ENCODE measurements at places on chromosomes 2 and 18.

GRCh38 chr18:48244530-48244929, 164.7 kb downstream of the ZBTB7C start:
- no peak for DNase-seq

GRCh38 chr18:70998490-70998889, 709.6 kb downstream of the SOCS6 start:
- no peak for DNase-seq

DNA sequence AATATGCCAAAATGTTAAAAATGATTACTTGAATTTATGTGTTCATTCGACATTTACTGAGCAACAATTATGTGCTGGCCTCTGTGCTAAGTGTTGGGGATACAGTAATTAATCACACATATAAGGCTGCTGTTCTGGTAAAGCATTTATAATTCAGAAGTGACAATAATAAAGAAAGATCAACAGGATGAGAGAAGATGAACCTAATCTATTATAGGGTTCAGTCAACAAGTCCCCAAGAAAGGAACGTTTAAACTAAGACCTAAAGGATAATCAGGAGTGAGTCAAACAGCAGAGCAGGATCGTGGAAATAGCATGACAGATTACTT, 60.1 kb upstream of the COX7A2L start:
- no peak for DNase-seq

DNA sequence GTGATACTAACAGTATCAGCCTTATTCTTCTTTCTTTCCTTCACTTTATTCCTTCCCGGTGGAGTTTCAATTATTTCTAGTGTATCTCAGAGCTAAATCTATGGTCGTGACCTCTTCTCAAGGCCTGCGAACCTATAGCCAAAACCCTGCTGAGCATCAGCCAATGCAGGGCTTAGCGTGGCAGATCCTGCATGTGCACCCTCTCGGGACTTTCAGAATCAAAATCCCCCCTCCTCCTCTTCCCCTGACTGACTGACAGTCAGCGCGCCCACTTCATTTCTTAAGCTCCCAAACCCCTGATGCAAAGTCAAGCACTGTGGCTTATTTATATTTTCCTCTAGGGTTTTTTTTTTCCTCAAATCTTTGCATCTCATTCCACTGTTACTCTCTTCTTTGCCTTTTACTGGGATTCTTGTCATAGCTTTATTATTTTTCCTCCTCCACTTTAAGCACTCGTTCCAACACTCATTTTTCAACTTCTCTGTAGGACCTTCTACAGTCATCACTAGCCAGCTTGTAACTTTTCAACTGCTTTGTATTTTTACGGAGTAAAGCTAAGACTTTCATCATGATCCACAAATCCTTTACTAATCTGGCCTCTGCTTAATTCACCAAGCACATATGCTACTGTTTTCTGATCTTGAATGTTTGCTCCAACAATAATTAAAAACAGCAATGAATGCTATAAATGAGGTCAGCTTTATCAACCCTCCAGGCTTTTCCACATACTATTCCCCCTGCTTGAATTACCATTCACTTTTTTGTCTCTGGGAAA, 896.5 kb upstream of the PIK3C3 start:
- DNase-seq = no peak

DNA sequence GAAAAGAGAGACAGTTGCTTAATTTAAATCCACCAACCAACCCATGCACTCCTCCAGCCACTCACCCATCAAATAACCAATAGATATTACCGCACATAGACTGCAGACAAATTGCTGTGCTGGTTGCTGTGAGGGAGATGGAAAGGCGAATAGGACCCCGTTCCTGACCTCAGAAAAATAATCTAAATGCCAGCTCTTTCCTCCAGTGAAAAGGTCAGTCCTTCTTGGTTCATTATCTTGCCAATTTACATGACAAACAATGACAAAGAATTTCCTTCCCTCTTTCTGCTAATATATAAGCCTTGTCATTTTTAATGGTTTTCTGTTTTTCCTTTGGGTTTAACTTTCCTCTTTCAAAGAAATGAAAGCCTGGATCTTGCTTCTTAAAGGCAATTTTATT, 61.6 kb downstream of the MEP1B start:
- no peak for DNase-seq

DNA sequence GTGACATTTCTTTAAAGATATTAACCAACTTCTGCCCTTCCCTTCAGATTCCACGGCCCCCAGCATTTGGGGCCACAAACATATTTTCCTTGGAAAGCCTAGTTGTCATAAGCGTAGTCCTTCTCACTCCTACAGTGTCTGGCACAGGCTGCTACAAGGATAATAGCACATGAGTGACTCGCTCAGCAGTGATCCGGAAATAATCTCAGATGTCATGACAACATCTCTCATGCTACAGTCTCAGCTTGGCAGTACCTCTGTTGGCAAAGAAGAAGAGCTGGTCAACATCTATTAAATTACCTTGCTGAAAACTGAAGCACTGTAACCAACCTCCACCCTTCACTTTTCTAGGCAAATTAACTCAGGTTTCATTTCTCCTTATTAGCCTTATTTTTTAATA, 351.7 kb downstream of the RAD51AP2 start:
- no peak for DNase-seq

- no peak for DNase-seq
Measured at GRCh38 chr2:118520246-118520645, 327.2 kb downstream of the EN1 start.

- DNase-seq = no peak
Measured at GRCh38 chr2:111706481-111707001, 177.5 kb downstream of the ANAPC1 start.

DNA sequence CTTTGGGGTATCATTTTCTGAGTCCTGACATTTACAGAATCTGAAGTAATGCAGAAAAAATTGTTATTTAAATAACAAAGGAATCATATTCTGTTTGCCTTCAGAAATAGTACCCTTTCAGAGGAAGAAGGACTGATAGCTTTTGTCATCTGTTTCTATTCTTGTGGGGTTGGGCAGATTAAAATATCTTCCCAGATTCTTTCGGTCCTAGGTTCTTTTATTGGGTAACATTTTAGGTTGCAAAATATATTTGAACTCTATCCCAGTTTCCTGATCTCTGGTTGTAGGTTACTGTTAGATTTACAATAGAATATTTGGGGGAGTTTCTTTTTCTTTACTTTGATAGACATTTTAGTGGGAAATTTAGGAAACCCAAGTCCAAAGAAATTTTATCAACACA, 550.5 kb downstream of the SPAG16 start:
- DNase-seq = no peak

DNA sequence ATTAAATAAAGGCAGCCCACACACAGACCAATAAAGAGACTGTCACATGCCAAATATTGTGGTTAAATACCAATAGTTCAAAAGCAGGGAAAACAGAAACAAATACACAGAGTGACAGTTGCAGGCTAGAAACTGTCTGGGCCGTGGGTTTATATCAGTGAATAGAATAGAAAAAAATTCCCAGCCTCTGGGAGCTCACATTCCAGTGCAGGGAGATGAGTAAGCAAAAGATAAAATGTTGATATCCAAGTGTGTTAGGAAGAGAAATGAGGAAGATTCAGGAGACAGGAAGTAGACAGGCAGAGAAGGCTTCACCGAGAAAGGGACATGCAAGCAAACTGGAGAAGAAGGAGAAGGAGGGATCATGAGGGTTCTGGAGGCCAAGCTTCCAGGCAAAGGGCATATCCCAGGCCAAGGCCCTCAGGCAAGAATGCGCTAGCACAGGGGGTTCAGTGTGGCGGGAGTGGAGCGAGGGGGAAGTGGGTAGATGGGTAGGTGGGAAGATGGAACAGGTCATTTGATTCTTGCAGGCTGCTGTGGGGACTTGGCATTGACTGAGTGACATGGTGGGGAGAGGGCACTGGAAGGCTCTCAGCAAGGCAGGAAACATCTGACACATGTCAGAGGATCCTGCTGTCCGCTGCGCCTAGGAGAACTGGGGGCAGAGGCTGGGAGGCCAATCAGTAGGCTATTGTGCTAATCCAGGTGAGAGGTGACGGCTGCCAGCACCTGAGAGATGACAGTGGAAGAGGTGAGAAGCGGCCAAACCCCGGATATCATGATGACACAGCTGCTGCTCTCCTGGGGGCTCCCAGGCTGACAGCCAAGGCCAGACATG, 89.2 kb downstream of the ZBTB7C start:
- no peak for DNase-seq

GRCh38 chr2:232981767-232982360, 31.2 kb downstream of the NGEF start:
- no peak for DNase-seq

GRCh38 chr2:51013079-51013932, 18.6 kb downstream of the NRXN1 start:
- DNase-seq = no peak

GRCh38 chr18:10274301-10274700, 180.1 kb upstream of the APCDD1 start:
- DNase-seq = no peak

GRCh38 chr2:10647441-10647840, 42.3 kb downstream of the NOL10 start:
- no peak for DNase-seq

DNA sequence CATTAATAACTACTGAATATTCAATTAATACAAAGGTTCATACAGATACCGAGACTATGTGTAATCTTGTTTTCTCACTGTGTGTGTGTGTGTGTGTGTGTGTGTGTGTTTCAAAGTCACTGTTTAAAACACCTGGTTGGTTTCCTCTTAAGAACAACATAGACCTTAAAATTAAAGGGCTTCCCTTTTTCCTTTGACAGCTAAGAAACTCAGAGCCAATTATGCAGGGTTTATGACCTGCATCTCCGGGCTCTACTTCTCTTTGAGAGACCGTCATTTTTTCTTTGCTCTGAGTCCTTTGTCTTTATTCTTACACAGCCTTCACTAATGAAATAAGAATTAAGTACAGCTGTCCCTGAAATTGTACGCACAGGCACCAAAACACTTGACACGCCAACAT, 145.6 kb downstream of the HDAC4 start:
- DNase-seq = no peak

DNA sequence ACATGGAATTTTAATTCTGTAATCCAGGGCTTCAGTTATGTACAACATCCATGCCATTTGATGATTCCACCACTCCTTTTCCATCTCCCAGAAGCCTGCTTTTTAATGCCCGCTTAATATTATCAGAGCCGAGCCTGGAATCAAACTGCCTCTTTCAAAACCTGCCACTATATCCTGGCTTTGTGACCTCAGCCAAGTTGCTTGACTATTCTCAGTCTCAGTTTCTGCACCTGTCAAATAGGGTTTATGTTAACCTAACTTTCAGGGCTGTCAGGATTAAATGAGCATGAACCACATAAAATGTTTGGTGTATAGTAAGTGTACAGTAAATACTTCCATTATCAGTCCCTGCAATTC, 108.7 kb downstream of the XRCC5 start:
- no peak for DNase-seq

GRCh38 chr18:22286585-22286984, 117.2 kb downstream of the GATA6 start:
- no peak for DNase-seq

GRCh38 chr18:5395860-5396448, 100.4 kb upstream of the ZBTB14 start:
- DNase-seq = no peak

GRCh38 chr2:120703330-120703994, 32.2 kb upstream of the GLI2 start:
- DNase-seq = no peak

DNA sequence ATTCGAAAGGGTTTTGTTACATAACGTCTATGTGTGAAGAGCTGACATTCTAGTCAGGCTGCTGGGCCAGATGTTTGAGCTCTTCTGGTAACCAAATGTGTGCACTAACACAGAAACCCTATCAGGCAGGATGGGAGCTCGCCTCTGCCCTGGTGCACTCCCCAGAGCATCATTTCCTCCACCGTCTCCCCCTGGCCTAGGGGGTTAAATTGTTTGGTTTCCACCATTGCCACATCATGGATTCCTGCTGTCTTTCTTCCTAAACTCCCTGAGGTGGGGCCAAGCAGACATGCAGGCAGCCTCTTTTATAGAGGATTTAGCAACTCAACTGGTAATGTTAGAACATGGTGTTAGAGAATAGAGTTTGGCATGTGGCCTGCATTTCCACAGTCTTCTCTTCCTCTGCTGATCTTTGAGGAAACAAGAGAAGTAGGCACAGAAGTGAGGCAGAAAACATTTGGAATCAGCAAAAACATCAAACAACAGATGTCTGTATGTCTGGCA, 87.3 kb downstream of the ANTXR1 start:
- no peak for DNase-seq

- DNase-seq = no peak
Measured at GRCh38 chr2:16326711-16327300, 338.8 kb downstream of the CYRIA start.

- no peak for DNase-seq
Measured at GRCh38 chr18:53486296-53486695, 738.2 kb downstream of the MBD2 start.

GRCh38 chr18:5964596-5964995, 69.3 kb upstream of the TMEM200C start:
- no peak for DNase-seq

DNA sequence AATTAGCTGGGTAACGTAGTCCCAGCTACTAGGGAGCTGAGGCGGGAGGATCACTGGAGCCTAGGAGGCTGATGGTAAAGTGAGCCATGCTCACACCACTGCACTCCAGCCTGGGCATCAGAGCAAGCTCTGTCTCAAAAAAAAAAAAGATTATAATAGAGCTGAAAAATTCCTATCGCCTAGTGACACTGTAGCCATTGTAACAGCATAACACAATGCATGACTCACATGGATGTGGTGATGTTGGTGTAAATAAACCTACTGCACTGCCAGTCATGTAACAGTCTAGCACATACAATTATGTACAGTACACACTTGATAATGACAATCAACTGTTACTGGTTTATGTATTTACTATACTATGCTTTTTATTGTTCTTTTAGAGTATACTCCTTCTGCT, 39.6 kb downstream of the MGAT4A start:
- no peak for DNase-seq

DNA sequence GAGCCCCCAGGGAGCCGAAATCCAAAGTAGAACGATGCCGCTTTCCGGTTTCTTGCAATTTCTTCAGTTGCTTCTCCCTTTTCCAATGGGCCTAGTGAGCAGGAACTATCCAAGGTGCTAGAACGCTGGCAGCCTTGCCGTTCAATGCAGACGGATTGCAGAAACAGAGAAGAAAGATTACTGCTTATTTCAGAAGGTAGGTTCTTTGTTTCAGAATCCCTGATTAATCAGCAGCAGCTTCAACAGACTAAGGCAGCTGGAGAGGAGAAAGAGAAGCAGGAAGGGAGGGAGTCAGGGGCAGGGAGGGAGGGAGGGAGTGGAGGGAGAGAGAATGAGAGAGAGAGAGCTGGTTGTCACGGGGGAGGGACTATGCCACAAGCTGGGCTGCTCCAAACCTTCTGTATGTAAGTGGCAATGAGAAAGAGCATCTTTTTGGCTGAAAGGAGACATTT, 576 bp downstream of the NYAP2 start:
- DNase-seq = no peak

GRCh38 chr2:213065583-213066442, 85.6 kb downstream of the IKZF2 start:
- no peak for DNase-seq

DNA sequence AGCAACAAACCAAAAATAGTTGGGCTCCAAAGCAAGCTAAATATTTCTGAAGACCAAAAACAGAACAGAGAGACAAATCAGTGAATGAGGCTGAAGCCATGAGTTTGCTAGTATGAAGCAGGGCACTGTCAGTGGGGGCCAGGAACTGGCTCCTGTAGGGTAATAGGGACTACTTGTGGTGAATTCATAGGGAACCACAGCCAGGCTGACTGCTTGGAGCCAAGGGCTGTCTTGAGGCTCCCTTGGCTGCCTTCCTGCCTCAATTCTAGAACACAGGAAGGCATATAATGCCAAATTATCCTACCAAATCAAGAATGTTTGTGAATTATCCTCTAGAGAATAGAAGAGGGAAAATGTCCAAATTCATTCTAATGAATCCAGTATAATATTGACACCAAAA, 406.0 kb downstream of the CCDC85A start:
- no peak for DNase-seq

Measured in central memory CD4-positive, alpha-beta T cell (primary cell).